Kidney tubule cell (primary cell): ENCODE measurements at places on chromosomes 6 and 20.

GRCh38 chr6:112029045-112029822 lies 24.7 kb upstream of the CCN6 start:
- DNase-seq, result peak; percentile 53

DNA sequence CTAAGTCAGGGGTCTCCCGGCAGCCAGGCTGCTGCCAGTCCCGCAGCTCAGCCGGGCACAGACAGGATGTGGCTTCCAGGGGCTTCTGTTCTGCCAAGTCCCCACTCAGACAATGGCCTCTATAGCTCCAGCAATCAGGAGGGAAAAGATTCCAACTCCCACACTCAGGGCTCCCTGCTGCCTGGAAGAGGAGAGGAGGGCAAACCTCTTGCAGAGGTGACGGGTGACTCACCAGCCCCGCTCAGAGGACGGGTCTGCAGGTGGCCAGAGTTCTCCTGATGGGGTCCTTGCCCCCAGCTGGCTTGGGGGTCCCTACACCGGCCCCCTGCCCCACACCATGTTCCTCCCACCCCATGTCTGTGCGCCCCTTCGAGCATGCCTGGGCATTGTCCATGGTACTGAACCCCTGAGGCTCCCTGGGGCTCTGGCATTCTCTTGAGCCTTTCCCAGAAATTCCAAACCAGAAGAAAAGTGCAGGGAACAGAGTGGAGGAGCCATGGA lies 32.6 kb downstream of the NTSR1 start:
- no peak for DNase-seq

DNA sequence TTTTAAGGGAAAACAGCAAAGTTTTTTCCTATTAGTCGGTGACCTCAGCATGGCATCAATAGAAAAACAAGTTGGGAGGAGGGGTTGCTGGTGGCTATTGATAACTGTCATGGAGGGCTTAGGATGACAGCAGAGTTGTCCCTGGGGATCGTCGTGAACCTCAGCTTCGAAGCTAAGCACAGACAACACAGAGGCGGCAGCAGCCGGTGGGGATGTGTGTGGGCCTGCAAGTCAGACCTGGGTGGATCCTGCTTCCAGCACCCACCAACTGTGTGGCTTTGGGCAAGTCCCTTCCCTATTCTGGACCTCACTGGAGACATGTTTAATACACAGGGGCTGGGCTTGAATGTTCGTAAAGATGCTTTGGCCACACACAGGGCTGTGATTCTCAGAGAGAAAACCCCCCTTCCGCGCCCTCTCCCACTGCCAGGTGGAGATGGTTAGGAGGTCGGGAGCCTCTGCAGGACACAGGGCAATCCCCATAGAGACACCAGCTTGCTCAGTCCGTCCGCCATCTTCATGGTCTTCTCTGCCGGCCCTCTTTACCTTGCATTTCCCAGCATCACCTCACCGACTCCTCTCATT lies 83.1 kb upstream of the TOX2 start:
- no peak for DNase-seq

DNA sequence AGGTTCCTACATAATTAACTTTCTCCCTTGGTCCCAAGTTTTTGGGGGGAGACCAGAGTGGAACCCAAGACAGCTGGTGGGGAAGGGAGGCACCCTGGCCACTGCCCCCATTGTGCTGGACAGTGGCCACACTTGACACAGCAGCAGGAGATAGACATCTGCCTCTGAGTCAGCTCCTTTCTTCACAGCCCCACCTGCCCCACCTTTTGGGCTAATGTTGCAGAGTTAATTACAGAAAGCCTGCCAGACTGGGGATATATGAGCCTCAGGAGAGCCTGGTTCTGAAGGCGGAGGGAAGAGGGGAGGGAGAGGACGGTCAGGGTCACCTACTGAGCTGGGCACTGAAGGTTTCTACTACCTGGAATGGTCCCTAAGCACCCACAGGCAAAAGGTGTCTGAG lies 50.6 kb downstream of the MAFB start:
- no peak for DNase-seq

DNA sequence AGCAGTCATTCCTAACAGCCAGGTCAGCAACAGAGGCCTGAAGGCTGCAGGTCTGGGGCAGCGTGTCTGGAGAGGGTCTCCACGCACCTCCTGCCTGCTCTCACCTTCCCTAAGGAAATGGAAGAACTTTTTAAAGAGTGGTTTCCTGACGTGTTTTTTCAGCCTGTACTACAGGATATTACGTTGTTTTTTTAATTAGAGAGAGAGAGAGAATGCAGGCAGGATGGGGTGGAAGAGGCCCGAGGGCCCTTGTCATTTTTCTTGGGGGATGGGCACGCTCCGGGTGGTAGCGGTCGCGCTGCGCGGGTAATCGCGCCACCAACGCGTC lies 2.1 kb downstream of the DLL1 start:
- DNase-seq, result no peak

DNA sequence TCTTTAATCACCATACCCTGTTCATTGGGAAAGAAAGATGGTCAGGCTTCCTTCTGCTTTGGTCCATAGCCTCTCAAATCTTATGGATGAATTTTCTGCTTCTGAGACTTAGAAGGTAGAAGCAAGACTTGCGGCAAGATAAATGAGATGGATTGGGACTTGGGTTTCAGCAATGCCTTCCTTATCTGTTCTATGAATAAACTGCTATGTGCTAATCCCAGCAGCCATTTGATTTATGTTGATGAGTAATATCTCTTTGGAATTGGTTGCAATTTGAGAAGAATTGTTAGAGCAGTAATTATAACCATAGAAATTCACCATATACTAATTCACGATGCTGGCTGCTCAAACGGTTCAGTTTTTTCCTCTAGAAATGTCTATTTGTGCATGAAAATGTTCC lies 48.3 kb downstream of the TXLNB start:
- no peak for DNase-seq

GRCh38 chr20:13317439-13317838 lies 96.4 kb downstream of the ISM1 start:
- DNase-seq, result no peak

- no peak for DNase-seq
Observed at GRCh38 chr6:168439794-168440450, 1.1 kb upstream of the SMOC2 start.

GRCh38 chr6:80523531-80523997 lies 417.1 kb downstream of the BCKDHB start:
- DNase-seq, result peak; percentile 37

GRCh38 chr6:52209770-52210169 lies 23.6 kb downstream of the IL17A start:
- DNase-seq, result no peak

- peak; percentile 49 for DNase-seq
Observed at GRCh38 chr20:35146299-35146919, 727 bp downstream of the EDEM2 start.

DNA sequence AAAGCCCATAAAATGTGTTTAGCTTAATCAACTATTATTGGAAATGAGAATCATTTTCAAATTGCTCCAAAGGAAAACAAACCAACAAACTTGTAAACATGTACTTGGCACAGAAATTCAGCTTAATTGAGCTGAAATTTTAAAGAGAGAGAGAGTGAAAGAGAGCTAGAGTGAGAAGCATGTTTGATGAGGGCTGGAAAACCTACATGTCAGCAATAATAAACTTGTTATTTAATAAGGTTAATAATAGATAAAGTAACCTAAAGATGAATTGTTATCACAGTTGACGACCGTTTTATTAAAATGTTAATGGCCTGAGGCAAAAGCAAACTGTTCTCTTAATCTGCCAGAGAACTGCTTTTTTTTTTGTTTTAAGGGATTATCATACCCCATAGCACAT lies 496.1 kb downstream of the RNF144B start:
- no peak for DNase-seq

DNA sequence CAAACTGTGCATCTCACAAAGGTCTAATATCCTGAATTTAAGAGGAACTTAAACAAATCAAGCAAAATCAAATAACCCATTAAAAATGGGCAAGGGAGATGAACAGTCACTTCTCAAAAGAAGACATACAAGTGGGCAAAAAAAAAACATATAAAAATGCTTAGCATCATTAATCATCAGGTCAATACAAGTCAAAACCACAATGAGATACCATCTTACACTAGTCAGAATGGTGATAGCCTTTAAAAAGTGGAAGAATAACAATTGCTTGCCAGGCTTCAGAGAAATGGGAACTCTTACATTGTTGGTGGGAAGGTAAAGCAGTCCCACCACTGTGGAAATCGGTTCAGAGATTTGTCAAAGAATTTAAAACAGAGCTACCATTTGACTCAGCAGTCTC lies 646.7 kb upstream of the PTCHD4 start:
- peak; percentile 50 for DNase-seq

DNA sequence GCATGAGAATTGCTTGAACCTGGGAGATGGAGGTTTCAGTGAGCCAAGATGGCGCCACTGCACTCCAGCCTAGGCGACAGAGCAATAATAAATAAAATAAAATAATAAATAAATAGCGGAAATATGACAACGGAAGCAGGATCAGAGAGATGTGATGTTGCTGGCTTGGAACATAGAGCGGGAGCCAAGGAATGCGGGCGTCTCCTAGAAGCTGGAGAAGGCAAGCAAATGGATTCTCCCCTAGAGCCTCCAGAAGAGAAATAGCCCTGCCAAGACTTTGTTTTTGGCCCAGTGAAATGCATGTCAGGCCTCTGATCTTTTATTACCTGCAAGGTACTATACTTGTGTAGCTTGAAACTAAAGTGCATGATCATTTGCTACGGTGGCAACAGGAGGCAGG lies 12.4 kb downstream of the KIAA1755 start:
- DNase-seq, result no peak

GRCh38 chr6:70107852-70108629 lies 194.8 kb downstream of the COL9A1 start:
- DNase-seq, result peak; percentile 51

DNA sequence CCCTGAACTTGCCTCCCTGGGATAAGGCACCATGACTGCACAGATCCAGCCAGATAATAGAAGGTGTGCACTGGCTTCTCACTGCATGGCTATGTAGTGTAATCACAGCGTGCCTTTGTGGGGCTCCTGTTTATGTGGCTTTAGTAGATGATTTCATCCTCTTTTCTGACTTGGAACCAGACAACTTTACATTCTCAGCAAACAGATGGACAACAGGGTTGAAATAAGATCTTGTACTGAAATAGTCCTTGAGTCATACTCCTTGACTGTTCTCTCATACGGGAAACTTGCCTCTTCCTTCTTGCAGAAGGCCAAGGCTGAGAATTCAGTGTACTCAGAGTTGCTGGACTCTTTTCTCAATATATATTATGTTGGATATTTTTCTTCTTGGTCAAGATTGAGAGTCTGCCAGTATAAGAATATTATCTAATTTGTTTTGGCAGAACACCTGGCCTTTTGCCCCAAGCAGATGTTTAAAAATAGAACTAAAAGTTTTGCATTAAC lies 25.0 kb upstream of the RNF144B start:
- peak; percentile 82 for DNase-seq

GRCh38 chr6:165841153-165841558 lies 178.1 kb upstream of the PDE10A start:
- DNase-seq, result no peak

DNA sequence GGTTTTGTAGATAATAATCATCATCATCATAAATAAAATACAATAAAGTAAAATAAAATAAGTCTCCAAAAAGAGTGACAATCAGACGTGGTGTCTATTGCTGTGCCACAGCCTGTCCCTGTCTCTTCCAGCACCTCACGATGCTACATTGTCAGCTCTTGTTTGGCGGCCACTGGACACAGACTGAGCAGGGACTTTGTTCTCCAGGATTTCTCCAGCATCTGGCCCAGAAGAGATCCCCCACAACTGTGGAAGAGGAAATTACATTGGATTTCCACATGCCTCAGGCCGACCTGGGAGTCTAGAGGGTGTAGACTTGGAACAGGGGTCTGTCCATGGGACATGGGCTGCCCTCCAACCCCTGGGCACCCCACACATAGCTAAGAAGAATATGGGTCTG lies 39.2 kb upstream of the RALY start:
- no peak for DNase-seq

DNA sequence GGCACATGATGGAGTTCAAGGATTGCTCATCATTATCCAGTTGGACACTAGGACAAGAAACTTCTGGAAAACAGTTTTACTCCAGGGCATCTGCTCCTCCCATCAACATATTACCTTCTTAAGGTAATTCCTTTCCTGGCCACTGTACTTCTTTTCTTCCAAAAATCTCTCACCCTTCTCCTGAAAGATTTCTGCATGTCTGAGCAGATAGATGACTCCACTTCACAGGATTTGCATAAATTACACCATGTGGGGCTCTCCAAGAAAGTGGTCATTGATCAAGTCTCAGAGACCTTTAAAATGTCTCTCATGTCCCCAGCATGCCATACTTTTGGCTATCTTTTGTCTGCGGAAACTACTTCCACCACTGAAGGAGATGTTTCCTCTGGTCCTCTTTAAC lies 103.2 kb upstream of the TNFAIP3 start:
- peak; percentile 55 for DNase-seq

GRCh38 chr20:49505518-49505917 lies 23.1 kb upstream of the KCNB1 start:
- peak; percentile 83 for DNase-seq

- peak; percentile 67 for DNase-seq
Observed at GRCh38 chr6:30743099-30744053, 889 bp upstream of the FLOT1 start.

- DNase-seq, result no peak
Observed at GRCh38 chr6:10662207-10662606, 32.2 kb downstream of the C6orf52 start.

DNA sequence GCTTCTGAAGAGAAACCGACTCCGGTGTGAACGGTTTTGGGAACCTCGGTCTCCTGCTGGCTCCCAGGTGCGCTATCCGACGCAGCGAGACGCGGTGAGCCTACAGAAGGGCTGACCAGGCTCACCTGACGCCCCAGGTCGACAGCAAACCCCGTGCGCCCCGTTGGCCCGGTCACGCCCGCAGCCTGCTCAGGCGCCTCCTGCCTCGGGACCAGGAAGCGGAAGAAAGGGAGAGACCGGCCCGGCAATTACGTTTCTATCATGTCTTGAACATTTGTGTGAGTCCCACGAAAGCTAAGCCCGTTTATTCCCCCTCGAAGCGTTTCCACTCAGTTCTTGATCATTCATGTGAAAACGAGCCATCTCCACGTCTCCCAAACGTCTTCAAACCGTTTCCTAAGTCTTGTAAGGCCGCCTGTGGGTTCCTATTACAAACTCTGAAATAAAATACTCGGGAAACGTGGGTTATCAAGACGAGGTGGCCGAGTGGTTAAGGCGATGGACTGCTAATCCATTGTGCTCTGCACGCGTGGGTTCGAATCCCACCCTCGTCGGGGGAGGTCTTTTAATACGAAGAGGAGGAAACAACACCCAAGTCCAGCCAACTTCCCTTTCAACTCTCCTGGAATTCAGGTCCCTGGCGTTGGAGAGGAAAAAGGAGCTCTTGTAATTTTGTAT lies 150.5 kb upstream of the PRSS16 start:
- DNase-seq, result peak; percentile 88

DNA sequence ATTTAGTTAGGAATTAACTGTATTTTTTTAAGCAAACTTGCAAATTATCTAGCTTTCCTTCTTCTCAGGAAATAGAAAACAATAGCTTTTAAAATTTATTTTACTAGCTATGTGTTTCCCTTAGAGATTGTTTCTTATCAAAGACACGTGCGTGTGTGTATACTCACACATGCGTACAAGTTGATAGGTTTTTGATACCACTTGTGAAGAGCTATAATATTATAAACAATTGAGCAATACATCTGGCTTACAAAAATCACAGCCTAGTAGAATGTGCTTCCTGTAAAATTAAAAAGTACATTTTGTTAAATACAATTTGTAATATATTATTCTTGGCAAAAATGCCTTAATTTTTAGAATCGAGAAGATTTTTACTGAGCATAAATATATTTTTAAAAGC lies 33.9 kb downstream of the COL12A1 start:
- DNase-seq, result no peak

GRCh38 chr20:17856837-17857605 lies 111.6 kb downstream of the SNX5 start:
- DNase-seq, result no peak
